ENCODE measurements at places on chromosomes 12 and 14. TPM values are rescaled to one million over a fixed set of nuclear protein-coding genes. Genes with fewer than 3 reads are reported as not detected.

Gene AVPR1A
- 1.7 TPM for total RNA-seq

Gene GSG1
- total RNA-seq: not detected

Gene TOMM20L
- not detected for total RNA-seq

Gene GPR162
- 17.1 TPM for total RNA-seq

Gene SLC17A8
- total RNA-seq: 0.14 TPM

Gene REP15
- 4.5 TPM for total RNA-seq

Gene TPPP2
- not detected for total RNA-seq

Gene DPPA3
- not detected for total RNA-seq

Gene KICS2
- total RNA-seq: 5.4 TPM

Gene TAS2R46
- total RNA-seq: 1.3 TPM

Gene KRT83
- not detected for total RNA-seq

Gene STXBP6
- 27.4 TPM for total RNA-seq

Gene CLEC1A
- total RNA-seq: 15.0 TPM

Gene PRR4
- 1.7 TPM for total RNA-seq

Gene VIPAS39
- 14.5 TPM for total RNA-seq

Gene VCPKMT
- 6.2 TPM for total RNA-seq

Gene KRT78
- total RNA-seq: not detected

Gene SERPINA10
- total RNA-seq: not detected

Gene FGF23
- not detected for total RNA-seq

Gene RNF212B
- total RNA-seq: not detected

Gene NELL2
- 1.6 TPM for total RNA-seq

Gene MSI1
- total RNA-seq: 0.46 TPM

Gene NFKBIA
- total RNA-seq: 361 TPM

Gene AICDA
- total RNA-seq: 0.75 TPM

Gene DCN
- 753 TPM for total RNA-seq

Gene ASPG
- total RNA-seq: 5.3 TPM

Gene FAM216A
- 3.1 TPM for total RNA-seq

Gene HRK
- not detected for total RNA-seq

Gene NPFF
- total RNA-seq: not detected

Gene OVCH1
- 2.0 TPM for total RNA-seq

Gene TTC9
- total RNA-seq: 6.7 TPM

Gene MUCL1
- not detected for total RNA-seq

Gene KLHL33
- 0.29 TPM for total RNA-seq

Gene CLEC12A
- 43.4 TPM for total RNA-seq

Gene LMNTD1
- not detected for total RNA-seq

Gene HAL
- total RNA-seq: 6.2 TPM

Gene GLIPR1L1
- not detected for total RNA-seq

Gene PRIMA1
- 1.9 TPM for total RNA-seq

Gene SRRM4
- 0.12 TPM for total RNA-seq

Gene PRH2
- not detected for total RNA-seq

Gene RNASE2
- 4.1 TPM for total RNA-seq

Gene SNAPC1
- 6.2 TPM for total RNA-seq

Gene TTC7B
- 41.5 TPM for total RNA-seq

Gene IFNG-AS1
- not detected for total RNA-seq

Gene EIF2S3B
- total RNA-seq: 0.52 TPM

Gene SLC25A47
- total RNA-seq: not detected

Gene ASIC1
- total RNA-seq: 0.35 TPM

Gene MYF6
- total RNA-seq: not detected

Gene KRT75
- not detected for total RNA-seq

Gene GEMIN2
- 8.5 TPM for total RNA-seq

Gene KRT6A
- total RNA-seq: 3.0 TPM

Gene RD3L
- total RNA-seq: not detected

Gene CCDC197
- not detected for total RNA-seq

Gene GPHN
- total RNA-seq: 28.5 TPM

Gene SETD3
- 90.3 TPM for total RNA-seq

Gene OR6C2
- not detected for total RNA-seq

Gene LUM
- 361 TPM for total RNA-seq

Gene FSCB
- not detected for total RNA-seq

Gene SLC6A15
- not detected for total RNA-seq

Data from upper lobe of right lung (tissue), 1 donor.